ENCODE measurements at places on chromosomes 4 and X.

GRCh38 chr4:174716986-174717770, 111.9 kb downstream of the GLRA3 start:
- DNase-seq = no peak

- DNase-seq = no peak
Measured at GRCh38 chr4:83170952-83171399, 56.4 kb upstream of the PLAC8 start.

DNA sequence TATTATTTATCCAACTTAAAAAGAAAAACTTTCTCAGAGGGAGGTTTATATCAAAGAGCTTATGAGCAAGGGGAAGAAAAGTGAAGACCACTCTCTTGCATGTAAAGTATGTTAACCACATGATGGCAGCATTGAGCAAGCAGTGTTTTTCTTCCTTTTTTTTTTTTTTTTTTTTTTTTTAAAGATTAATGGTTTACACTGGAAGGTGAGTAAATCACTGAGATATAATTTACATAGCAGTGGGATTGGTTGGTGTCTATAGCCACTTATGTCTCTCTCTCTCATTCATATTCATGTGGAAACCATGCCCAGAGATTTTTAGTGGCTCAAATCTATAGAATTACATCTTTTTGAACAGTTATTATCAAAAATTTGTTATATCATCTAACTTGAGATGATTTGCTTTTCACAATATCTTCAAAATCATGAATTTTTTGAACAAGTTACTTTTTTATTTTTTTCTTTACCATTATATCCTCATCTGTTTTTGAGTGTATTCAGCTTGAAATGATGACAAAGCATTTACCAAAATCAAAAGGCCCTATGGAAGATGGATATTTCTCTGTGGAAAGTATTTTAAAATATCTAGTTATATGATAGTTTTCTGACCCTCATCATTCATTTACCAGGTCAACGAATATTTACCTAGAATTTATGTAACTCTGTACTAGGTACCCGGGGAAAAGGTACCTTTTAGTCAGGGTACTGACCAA, 31.6 kb downstream of the MTHFD2L start:
- DNase-seq = no peak

DNA sequence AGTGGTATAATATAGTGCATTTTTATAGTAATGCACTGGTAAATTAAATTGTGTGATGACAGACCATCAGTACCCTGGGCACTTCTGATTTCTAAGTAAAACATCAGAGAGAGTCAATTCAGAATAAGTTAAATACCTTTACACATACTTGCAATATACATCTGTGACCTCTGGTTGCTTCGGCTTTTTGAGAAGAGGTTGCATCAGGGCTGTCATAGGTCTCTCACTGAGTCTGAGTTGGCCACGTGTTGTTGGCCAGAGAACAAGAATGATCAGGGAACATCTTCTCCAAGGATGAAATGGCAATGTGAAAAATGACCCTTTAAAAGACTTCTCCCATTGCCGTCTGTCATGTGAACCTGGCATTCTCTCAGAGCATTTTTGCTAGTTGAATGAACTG, 36.9 kb upstream of the PUDP start:
- no peak for DNase-seq

DNA sequence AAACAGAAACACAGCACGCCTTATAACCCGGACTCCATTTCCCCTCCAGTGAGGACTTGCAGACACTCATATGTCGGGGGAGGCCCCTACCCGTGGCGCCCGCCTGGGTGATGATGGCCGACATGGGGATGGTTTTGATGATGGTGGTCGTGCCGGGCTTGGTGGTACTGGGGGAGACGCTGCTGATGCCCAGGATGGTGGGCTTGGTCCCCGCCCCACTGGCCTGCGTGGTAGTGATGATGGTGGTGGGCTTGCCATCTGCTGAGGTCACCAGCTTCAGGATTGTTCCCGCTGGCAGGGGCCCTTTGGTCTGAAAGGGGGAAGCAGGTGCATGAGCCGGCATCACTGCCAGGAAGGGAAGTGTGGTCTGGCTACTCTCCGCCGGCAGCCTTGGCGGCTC, 12.8 kb upstream of the RENBP start:
- DNase-seq = no peak

DNA sequence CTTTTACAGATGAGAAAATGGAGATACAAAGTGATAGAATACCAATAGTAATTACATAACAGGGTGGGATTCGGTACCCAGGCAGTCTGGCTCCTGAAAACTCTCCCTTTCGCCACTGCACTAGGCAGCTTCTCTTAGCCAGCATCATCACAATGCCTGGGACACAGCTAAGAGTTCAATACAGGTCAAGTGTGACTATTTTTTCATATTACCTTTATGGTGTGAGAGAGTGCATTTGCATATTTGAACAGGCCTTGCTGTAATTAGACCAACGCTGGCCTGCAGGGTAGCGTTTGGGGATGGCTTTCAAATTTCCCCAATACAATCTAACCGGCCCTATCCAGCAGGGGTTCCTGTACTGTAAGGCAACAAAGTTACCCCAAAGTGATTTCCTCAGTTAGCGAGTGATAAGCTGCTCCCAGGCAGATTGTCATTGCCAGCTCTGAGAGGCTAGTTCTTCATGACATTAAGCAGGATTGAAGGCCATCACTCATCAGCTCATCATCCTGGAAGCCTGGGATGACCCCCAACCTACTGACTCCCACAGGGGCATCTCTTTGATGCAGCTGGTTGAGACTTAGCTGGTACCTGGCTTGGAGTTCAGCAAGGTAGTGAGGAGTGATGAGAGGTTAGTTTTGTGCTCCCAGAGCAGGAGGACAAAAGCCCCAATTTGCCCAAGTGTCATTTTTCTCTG, 836.8 kb upstream of the LCORL start:
- DNase-seq = no peak

DNA sequence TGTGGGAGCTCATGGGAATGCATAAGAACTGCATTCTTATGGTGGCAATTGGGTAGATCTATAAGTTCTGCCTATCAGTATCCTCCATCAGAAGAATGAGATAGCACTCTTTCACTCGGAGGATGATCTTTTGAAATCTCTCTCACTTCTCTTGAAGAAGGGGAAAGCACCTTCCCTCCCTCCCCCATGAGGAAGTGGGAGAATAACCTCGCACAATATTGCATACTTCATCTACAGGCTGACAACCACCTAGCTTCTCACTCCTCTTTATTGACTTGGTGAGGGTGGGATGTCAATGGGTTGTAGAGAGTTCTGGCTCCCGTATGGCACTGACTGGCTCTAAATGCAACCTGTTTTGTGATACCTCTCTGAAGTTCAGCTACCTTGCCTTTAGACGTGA, 146.7 kb upstream of the SPOCK3 start:
- no peak for DNase-seq

Data from T-helper 22 cell (primary cell).